ENCODE measurements at places on chromosomes 12 and 14.

DNA sequence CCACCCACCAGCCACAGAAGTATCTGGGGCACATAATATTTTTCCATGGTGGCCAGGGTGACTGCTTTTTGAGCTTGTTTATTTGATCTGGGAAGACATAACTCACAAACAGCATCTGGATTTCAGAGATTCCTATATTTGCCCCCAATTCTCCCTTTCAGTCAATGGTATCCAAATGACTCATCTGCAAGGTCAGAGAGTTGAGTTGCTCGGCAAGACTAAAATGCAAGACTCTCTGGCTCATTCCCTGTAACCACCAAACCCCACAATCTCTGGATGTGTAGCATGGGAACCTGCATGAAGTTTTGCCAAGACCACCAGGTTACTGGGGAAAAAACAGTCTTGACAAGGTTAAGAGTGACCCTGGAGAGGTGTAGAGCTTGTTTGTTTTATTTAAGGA, 174.9 kb upstream of the FAR2 start:
- no peak for DNase-seq

DNA sequence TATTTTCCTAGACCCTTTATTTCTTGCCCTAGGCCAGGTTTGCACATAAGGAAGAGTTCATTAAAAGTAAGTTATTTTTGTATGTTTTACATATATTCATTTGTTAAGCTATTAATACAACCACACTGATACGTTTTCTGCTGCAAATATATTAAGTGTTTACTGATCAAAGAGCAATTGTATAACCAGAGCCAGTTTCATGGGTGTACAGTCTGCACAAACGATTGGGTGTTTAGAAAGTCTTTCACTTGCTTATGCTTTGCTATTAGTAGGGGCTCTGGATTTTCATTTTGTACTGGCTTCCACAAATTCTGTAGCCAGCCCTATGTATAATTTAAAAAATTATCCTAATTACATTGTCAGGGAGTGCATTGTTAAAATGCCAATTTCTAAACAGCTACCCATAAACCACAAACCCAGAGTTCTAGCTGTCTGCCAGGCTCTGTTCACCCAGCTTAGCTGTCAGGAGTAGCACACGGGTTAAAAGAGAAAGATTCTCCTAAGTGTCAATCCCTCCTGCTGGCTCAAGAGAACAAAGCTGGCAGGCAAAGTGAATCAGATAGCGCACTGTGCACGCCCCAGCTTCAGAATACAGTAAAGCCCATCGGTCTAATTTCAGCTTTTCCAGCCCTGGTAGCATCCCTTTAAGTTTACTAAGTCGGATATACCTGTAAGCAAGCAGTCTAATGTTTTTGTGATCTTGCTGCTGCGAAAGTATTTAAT, 151.0 kb upstream of the LMO3 start:
- no peak for DNase-seq

- no peak for DNase-seq
Measured at GRCh38 chr12:97642911-97643310, 180.3 kb downstream of the RMST start.

GRCh38 chr12:40693207-40693821, 1.1 kb downstream of the CNTN1 start:
- DNase-seq, result no peak

DNA sequence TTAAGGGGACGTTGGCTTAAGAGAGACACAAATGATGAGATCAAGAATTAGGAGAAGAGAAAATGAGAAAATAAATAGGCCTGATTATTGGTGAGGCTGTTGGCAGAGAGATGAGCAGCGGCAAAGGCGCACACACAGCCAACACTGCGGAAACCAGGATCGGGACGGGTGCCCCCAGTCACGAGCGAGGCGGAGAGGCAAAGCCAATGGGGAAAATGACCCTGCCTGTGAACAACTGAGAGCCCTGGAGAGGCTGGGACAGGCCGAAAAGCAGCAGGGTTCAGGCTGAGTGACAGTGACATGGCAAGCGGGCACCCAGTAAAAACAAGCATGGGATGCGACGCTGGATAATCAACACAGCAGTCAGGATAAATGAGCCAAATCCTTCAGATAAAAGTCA, 21.0 kb downstream of the SLC15A4 start:
- DNase-seq, result no peak

DNA sequence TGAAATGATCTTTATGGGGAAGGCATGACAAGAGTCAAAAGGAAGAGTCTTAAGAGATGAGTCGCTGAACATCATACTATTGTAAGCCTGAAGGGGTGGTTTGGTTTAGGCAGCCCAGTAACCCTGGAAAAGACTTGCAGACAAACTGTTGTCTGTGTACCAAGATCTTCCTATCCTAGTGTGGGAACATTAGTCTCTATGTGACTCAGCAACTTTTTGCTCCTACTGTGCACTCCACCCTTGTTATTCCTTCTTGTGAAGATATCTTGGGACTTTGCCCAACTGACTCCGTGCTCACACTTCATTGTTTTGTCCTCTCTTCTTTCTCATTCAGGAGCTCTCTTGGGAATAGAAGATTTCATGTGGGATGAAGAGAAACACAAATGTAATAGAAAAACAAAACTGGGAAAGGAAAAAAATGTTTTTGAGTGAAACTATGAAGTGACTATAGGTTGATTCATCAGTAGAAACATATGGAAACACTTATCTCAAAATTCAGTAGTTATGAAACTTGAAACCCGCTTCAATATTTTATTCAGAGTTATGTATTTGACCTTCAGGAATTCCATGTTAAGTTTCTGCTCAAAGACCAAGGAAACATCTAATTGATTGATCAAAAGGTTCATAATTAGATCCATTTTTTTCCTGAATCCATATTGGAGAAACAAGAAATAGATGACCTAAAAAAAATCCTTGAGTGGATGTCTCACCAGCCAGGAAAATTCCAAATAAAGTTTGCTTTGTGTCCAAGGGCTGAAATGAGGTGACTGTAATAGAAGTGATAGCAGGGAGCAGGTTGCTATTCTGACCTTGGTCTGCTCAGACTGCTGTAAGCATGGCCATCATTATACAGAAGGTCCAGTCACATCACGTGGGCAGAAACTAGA, 67.2 kb downstream of the BTG1 start:
- no peak for DNase-seq

DNA sequence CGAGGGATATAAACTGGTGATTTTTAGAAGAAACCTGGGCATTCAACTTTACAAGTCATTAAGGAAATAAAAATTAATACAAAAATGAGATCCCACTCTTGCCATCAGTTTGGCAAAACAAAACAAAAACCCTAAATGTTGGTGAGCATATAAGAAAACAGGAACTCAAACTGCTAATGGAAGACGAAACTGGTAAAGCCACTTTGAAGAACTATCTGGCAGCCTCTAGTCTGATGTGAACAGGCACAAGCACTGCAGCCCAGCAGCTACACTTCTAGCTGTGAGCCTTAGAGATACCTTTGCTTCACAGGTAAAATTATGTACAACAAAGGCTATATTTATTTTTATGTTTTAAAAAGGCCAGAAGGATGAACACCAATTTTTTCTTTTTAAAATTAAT, 459.6 kb downstream of the ZFP36L1 start:
- DNase-seq, result no peak

DNA sequence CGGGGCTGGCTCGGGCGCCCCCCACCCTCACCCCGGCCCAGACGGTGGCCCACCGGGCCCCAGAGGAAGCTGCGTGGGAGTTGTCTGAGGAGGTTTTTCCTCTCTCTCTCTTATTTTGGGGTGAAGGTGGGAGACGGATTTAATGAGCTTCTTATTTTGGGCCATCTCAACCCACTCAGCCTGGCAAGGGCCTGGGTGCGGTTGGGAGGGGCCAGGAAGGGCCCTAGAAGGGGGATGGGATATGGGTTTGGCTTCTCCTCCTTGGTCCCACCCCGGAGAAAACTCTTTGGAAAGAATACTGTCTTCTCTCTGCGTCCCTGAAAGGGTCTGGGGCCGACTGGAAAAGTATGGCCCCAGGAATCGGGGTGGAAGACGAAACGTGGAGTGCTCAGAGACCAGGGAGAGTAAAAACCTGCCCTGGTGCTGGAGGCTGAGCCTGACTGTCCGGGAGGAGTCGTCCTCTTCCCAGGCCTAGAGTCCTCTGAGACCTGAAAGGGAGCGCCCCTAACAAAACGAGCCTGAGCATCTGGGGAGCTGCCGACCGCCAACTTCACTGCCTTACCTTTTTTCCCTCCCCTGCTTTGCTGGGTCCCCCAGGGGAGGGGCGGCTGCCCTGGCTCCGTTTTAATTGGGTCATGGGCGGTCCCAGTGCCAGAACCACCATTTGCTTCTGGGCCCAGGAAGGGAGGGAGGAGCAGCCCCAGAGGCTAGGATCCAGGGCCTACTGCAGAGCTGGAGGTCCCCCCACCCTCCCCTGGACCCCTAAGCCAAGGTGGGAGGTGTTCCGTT, 1.6 kb downstream of the MMP14 start:
- no peak for DNase-seq

DNA sequence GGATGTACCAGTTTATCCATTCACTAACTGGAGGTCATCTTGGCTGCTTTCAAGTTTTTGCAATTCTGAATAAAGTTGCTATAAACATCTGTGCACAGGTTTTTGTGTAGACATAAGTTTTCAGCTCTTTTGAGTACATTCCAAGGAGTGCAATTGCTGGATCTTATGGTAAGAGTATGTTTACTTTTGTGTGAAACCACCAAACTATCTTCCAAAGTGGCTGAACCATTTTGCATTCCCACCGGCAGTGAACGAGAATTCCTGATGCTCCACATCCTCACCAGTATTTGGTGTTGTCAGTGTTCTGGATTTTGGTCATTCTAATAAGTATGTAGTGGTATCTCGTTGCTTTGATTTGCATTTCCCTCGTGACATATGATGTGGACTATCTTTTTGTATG, 150.5 kb upstream of the BCL2L14 start:
- no peak for DNase-seq

DNA sequence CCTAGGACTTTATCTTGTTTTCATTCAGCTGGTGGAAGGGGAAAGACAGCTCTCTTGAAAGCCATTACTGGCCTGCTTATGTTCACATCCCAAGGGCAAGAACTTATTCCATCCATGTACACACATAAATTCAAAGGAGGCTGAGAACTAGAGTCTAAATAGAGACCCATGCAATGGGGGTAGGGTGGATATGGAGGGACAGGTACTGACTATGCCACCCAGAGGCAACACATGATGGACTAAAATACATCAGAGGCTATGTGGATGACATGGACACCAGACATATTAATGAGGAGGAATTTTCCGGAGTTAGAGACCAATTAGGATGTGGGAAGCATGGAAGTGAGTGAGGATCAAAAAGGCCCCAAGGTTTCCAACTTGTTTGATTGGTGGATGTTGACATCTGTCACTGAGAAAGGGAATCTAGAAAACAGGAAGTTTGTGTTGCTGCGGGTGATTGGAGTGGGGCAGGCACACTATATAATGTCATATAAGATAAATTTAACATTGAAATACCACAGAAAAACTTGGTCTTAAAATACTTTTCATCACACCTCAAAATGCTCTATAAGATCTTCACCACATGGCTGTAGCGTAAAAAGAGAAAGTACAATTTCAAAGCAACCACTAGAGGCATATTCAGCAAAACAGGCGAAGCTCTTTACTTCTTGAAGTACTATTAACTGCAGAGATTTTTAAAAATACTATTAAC, 130.4 kb downstream of the GRIP1 start:
- DNase-seq, result no peak

- no peak for DNase-seq
Measured at GRCh38 chr12:22395666-22396065, 61.2 kb upstream of the ST8SIA1 start.

DNA sequence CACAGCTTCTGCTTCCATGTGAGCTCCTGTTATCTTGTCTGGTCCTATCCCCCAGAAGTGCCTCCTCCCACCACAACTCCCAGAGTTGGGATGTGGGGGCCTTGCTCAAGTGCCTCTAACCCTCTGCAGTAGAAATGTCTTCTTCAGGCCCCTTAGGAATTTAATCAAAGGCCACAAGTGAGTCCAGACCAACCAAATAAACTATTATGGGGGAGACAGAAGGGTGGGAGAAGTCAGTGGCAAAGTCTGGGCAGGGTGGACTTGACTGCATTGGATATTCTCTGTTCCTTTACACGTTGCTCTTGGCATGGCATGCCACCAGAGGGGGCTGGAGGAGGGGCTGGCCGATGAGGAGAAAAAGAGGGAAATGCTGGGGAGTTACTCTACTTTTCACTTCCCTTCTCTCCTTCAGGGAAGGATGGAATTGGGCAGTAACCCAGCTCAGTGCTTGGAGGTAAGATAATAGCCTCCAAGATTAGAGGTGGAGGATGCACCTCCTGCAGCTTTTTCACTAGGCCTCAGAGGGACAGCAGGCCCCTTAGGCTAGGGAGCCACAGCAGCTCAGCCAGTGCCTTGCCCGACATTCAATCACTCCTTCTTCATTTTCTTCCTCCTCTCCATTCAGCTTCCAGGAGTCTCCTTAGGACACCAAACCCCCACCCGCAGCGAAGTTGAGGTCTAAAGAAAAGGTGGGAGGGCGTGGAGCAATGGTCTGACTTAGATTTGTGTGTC, 1.2 kb upstream of the AP1G2 start:
- DNase-seq, result no peak

- DNase-seq, result no peak
Measured at GRCh38 chr12:2286047-2286446, 233.3 kb downstream of the CACNA1C start.

GRCh38 chr14:45785240-45785639, 532.2 kb upstream of the MIS18BP1 start:
- DNase-seq, result no peak

DNA sequence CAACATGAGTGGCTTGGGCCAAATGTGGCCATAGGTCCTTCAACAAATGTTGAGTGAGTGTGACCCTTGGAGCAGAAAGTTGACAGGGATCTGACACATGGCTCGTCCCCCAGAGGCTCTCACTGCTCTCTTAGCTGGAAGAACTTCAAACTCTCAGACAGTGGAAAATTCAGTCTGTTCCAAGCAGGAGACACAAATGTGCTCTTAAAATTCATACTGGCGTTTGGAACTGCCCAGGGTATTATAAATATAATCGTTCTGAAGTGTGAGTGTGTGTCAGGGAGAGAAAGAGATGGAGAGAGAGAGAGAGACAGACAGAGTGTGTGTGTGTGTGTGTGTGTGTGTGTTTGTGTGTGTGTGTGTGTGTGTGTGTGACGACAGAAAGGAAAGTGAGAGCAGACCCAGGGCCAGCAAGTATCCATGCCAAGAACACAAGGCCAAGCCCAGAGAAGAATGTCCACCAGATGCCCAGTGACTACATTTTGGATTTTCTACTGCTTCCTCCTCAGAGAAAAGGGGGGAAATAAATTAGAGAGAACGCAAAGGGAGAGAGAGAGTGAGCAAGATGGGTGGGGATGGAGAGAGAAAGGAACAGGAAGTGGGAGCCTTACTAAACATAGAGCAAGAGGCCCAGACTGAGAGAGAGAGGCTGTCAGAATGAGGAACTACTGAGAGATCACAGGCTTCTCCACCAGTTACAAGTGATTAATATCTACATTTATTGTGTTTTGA, 193.6 kb upstream of the NUDT4 start:
- DNase-seq, result no peak

GRCh38 chr12:25321772-25322171, 71.0 kb upstream of the KRAS start:
- DNase-seq, result no peak
